ENCODE measurements at places on chromosomes 7 and 10.

DNA sequence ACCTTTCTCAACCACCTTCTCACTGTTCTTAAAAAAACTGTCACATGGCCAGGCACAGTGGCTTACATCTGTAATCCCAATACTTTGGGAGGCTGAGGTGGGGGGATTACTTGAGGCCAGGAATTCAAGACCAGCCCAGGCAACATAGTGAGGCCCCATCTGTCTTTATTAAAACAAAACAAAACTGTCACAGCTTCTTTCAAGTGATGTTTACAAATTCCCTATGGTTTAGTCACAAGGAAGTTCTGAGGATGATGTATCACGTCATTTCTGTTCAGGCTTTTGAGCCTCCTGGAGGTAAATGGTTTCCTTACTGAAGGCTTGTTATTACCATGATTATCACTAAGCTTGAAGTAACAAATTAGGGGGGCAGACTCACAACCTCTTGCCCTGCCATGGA lies 186.2 kb downstream of the CFTR start:
- no peak for DNase-seq

DNA sequence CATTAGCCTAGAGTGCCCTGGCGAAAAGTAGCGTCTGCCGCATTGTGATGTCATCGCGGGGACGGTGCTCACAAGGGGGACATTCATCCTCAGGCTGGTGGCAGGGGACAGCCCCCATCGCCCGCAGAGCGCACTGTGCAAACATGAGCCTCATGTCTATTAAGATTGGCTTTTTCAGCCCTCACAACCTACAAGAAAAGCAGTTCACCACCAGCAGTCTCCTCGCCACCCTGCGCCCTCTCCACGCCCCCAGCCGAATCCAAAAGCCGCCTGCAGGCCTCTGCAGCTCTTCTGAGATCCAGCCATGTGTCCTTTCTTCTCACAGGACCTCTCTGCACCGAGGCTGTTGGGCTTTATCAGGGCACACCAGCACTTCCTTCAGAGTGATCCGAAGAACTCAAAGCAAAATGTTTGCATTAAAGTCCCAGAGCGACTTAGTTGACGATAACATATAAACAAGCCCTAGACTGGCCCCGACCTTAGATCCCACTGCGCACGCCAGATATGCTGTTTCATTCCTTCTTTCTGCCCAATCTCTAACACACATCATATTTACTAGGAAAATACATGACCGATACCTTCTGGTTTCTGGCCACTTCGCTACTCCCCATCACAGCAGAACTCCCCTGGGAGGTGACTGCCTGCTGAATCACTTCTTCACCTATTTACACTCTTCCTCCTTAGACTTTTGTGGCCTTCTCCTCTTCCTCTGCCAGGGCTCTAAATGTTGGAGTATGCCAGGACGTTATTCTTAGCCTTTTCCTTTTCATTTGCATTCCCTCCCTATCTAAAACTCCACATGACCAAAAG lies 206.0 kb upstream of the SH2B2 start:
- no peak for DNase-seq

DNA sequence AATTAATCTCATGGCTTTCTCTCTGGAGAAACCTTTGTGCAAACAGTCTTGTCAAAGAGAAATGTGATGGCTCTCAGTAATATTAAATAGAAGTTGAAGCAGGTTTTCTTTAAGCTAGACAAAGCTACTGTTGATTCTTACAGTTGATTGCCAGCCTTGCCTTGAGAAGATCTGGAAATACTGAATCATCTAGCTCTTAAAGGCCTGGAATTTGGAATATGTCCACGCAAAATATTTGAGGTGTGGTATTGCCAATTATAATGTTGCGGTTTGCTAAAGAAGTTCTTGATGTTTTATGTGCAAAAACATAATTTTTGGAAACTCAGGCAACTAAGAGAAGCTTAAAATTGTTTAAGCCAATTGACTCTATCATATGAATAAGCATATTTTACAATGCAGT lies 371.9 kb downstream of the PHF14 start:
- DNase-seq, result no peak

- DNase-seq, result no peak
These were observed 106.6 kb upstream of the KCNMA1 start for GRCh38 chr10:77744245-77744644.

DNA sequence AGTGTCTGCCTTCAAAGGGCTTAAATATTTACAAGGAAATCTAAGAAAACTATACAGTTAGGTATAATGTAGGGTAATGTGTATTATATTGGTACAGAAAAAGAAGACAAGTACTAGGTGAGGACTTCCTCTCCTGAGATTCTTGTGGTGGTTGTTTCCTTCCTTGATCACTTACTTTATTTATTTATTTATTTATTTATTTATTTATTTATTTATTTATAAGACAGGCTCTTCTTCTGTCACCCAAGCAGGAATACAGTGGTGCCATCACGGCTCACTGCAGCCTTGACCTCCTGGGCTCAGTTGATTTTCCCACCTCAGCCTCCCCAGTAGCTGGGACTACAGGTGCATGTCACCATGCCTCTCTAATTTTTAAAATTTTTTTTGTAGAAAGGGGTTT lies 18.2 kb upstream of the DNAH11 start:
- DNase-seq, result no peak

GRCh38 chr10:132539894-132540293 lies 2.3 kb downstream of the INPP5A start:
- no peak for DNase-seq

DNA sequence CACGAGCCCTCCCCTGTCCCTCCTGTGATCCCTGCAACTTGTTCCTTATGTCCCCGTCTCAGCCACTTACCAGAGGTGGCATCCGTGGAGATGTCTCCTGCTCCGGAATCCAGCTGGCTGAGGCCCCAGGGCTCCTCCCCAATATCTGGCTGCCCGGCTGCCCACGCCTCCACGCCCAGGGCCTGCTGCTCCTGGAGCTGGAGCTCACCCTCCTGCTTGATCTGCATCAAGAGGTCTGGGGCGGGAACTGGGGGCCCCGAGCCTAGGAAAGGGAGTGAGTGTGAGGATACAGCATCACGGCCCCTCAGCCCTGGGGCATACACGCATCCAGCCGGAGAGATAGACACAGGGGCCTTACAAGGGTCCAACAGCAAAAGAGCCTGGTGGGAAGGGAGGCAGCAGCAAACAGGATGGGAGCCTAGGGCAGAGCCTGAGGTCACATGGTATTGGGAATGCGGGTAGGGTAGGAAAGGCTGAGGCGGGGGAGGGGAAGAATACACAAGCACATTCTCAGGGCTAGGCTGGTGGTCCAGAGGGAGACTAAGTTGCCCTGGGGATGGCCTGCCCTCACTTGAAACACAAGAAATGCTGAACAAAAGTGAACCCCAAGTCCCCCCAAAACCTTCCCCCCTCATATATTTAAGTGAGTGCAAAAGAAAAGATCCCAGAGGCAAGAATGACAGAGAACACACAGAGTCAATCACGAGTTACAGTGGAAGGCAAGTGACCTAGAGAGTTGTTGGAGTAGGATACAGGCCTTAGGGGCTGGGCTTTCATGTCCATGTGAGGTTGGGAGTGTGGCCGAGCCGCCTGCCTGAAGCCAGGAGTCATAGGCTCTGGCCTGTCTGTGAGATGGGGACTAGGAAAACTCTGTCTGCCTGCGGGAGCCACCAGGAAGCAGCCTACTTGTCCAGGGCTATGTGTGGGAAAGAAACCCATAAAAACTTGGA lies 16.9 kb upstream of the ZNF777 start:
- no peak for DNase-seq

DNA sequence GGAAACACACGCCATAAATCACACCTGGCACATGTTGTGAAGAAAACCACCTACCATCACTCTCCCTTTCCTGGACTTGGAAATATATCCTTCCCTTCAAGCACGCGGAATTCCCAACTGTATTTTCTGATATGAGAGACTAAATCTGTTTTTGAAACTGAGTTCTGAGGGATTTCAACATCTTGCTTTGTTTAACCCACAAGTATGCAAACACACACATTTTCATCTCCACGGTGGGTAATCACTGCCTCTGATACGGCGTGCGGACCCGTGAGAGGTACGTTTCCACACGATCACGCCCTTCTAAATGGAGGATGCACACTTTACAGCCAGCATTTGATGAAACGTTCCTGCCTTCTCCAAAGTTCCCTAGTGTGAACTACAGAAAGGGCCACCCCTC lies 83.4 kb downstream of the ZRANB1 start:
- no peak for DNase-seq

DNA sequence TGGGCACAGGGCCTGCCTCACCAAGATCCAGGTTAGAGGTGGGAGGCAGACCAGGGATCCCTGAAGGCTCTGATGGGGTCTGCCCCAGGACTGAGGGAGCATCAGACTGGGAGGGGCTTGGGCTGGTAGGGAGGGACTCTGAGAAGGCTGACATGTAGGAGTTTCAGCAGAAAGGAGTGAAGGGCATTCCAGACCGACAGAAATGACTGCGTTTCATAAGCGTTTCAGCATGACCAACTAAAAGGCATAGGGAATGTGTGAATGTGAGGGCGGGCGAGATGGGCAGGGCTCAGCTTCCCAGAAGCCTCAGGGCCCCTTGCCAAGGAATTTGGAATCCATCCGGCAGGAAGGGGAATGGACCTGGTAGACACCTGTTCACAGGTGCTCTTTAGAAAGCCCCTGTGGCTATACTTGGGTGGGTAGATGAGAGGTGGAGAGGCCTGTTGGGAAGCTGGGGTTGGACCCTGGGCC lies 24.9 kb upstream of the SLC29A3 start:
- no peak for DNase-seq

DNA sequence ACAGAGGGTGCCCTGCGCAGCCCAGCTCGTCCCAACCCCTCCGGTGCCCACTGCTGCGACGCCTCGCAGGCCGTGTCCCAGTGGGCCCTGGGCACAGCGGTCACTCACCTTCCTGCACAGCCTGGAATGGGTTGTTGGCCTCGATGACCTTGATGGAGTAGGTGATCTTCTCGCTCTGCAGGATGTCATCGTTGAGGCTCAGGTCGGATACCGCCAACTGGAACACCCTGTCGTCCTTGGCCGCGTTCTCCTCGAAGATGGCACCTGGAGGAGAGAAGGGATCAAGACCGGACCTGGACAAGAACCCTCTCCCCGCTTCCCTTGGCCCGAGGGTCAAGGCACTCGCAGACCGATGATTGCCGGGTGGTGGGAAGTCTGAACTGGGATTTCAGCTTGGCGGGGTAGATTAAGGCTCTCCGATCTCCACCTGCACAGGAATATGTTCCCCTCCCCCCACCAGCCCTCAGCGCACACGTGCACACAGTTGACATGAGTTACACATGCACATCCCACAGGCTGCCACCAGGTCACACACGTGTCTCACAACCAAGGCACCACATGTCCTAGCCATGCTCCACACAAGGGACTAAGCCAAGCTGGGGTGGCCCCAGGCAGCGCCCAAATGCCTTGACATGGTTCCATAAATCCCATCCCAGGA lies 2.6 kb downstream of the GRID1 start:
- DNase-seq, result no peak

DNA sequence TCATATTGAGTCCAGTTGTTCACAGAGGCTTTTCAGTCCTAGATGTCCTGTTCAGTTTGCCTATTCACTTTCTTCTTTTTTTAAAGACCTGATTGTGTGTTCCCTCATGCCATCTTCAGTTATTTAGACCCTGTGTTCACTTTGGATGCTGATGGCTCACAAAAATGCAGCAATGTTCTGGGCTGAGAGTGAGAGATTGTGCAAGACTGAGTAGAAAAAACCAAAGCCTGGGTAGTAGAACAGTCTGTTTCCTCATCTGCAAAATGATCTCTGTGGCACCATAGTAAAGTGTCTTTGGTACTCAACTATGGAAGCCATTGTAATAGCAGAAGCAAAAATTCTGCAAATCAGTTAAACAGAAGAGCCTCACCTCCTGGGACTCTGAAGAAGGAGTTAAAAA lies 43.2 kb downstream of the AKR1B1 start:
- no peak for DNase-seq

DNA sequence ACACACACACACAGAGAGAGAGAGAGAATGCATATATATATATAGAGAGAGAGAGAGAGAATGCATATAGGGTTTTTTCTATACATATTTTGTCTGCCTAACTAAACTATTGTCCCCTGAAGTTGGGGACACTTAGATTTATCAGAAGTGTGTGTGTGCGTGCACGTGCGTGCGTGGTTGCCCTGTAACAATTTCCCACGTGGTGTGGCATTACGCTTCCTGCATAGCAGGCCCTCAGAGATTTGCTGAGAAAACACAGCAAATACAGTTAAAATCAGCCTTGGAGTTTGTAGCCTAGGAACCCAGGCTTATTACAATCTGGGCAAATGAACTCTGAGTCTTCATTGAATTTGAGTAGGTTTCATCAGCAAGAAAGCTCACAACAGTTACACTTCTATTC lies 14.7 kb downstream of the RNF32 start:
- DNase-seq, result no peak

- DNase-seq, result no peak
These were observed 717.1 kb upstream of the LRRN3 start for GRCh38 chr7:110373859-110374258.

DNA sequence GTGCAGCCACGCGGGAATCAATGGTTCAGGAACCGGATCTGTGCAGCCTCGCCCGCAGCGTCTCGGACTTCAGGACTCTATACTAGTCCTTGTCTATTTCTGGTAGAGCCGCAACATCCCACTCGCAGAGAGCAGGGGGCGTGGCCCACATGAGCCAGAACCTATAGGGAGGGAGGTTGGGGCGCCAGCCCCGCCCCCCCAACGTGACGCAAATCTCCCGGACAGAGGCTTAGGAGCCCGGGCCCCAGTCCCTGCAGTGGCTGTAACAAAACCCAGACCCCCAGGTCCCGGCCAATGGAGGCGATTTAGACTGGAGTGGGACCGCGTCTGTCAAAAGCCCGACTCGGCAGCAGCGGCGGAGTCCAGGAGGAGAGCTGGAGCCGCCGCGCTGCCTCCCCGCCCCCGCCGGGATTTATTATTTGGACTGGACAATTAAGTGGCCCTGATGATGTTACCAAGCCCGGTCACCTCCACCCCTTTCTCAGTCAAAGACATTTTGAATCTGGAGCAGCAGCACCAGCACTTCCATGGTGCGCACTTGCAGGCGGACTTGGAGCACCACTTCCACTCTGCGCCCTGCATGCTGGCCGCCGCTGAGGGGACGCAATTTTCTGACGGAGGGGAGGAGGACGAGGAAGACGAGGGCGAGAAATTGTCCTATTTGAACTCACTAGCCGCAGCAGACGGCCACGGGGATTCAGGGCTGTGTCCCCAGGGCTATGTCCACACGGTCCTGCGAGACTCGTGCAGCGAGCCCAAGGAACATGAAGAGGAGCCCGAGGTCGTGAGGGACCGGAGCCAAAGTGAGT lies at the start of gene NKX2-3:
Gene NKX2-3 (plus strand): TSS at position 256 of the 809 bp plus-strand sequence. CDS start 190 bp downstream, at position 446.
- no peak for DNase-seq

DNA sequence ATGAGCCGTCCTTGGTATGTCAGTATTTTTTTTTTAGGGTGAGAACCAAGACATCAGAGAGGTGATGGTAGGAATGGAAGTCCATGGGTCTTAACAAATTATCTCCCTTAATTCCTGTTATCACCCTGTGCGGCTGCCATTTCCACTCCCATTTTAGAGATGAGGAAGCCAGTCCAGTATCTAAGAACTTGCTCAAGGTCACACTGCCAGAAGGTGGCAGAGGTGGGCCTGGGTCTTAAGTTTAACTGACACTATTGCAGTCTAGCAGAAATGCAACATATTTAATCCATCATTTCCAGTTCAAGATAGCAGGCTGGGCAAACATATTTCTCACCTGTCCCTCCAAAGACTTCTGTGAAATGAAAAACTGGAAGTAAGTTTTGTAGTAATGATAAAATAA lies 108.3 kb downstream of the GLI3 start:
- DNase-seq, result no peak

All from cortex of kidney (tissue), 1 donor.